ENCODE measurements at places on chromosomes 2 and 18.

- no peak for DNase-seq
These were observed 652.6 kb downstream of the BCL11A start for GRCh38 chr2:59900728-59901452.

- DNase-seq = peak; percentile 61
These were observed 32.9 kb upstream of the CCDC93 start for GRCh38 chr2:118046634-118047210.

DNA sequence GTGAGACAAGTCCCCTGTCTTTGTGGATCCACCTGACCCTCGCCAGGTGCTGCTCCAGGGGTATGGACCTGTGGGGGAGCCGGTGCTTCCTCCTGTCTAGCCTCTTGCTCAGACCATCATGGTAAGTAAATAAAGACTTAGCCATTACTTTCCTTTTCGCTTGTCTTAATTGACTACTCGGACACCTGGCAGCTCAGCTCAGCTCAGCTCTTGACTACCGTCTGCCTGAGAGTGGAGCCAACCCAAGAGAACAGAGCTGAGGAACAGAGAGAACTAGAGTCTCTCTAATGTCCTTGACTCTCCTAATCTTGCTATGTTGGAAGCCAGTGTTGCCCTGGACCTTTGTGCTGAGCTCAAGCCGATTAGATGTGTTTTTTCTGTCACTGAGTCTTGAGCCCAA is 170.3 kb upstream of the CXCR4 start:
- no peak for DNase-seq

DNA sequence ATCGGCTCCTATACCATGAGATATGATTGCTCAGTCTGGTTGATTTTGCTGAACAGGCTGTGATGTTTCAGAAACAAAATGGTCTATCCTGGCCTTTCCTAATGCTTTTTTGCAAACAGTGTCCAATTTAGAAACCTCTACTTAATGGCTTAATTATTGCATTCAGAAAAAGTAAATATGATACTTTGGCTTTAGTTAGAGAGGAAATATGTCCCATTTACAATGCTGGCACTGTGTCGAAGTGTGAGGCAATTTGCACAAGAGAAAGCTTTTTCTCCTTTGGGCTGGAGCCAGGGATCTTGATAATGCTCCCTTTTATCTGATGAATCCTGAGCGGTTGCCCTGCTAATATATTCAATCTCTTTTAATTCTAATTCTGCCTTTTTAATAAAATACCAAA is 418.9 kb downstream of the EPHA4 start:
- peak; percentile 21 for DNase-seq

- no peak for DNase-seq
These were observed 253.5 kb upstream of the TRIB2 start for GRCh38 chr2:12463189-12463588.

GRCh38 chr18:46160050-46160798 is 56.0 kb downstream of the HAUS1 start:
- DNase-seq = no peak

GRCh38 chr2:182543741-182544525 is 117.1 kb upstream of the PDE1A start:
- DNase-seq = no peak

DNA sequence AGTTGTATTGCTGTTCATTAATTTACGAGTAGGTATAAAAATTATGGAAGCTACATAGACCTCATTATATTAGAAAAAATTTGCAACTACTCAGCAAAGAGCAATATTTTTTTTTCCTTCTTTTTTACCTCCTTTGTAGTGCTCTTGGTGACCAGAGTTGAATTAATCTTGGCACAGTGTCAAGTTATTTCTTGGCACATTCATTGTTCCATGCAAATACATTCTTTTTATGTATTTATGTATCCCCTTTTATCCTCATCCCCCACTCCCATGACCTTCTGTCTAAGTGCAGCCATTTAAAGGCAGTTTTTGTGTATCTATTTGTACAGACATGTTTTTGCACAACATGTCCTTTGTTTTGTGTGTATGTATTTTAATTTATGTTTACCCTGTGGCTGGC is 224.5 kb downstream of the CCDC102B start:
- DNase-seq = peak; percentile 13

GRCh38 chr2:85066006-85066740 is 67.0 kb upstream of the TCF7L1 start:
- peak; percentile 81 for DNase-seq

DNA sequence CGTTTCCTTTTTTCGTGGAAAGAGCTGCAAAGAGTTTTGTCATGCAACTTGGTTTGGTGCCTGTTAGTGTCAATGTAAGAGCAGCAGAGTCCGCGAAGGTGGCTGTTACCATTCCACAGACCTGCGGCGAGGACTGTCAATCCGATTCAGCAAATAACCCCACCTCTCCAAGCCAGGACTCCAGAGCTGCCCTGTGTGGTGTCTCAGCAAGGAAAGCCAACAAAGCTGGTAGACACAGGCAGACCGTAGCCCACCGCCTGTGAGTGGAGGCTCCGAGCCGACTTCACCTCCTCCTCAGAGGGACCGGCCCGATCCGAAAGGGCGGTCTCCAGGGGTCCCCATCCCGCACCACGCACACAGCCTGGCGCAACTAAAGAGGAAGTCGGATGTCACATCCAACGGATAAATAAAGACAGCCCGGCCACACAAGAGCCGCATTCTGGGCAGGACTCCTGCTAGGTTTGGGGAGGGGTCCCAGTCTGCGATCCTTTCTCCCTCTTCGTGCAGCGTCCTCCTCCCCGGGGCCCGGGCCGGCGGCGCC is 819 bp downstream of the ANKRD44 start:
- DNase-seq = peak; percentile 49

GRCh38 chr18:32893915-32894314 is 121.1 kb upstream of the KLHL14 start:
- no peak for DNase-seq

DNA sequence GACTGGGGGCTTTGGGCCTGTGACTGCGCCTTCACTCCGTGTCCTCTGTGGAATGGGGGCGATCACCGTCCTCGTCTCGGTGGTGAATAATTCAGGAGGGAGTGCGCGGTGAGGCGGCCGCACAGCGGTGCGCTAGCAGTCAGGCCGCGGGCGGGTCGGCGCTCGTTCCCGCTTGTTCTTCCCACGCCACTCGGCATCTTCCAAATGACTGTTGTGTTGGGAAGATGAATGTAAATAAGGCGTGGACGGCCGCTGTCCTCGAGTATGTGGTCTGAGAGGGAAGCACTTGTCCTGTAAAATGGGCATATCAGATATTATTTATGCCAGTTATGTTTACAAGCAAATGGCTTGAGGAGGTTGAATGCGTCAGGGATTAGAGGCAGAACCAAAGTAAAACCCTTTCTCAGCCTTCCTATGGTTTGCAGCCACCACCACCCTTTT is 608 bp upstream of the VPS4B start:
- no peak for DNase-seq

Measured in muscle of leg (tissue), 16 donors.